Bone marrow (tissue), 2 donors: ENCODE measurements at places on chromosomes 12 and 14.

GRCh38 chr14:79018836-79019235 is 848.7 kb downstream of the NRXN3 start:
- DNase-seq: no peak

DNA sequence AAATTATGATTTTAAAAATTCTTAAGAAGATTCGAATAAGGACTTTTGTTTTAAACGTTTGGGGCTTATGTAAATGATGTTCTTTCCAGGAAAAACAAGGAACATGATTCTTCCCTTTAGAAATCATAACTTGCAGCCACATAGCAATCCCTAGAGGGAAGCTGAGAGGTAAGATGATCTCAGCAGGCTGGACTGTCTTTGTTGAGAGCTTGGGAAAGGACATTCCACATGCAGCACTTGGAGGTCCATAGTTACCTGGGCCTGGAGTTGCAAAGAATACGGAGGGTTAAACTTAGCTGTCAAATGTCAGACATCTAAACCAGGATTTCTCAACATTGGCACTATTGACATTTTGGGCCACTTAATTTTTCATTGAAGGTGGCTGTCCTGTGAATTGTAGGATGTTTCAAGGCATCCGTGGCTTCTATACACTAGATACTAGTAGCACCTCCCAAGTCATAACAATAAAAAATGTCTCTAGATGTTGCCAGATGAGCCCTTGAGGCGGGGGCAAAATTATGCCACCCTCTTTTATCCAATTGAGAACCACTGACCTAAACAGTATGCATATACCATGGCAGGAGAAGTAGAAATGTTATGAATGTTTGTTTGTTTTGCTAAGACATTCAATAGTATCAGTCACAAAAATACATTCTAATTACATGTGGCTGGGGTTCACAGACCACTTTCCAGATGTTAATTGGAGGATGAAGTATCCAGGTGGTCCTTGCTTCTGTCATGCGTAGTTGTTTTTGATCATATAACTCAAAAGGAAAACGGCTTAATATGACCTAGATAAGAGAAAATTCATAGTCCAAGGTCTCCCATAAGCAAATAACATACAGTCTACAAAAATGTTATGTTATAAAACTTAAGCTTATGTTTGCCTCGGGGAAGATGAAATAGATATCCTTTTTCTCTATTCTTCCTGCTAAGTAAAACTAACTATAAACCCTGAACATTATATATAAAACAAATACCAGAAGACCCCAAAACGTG is 30.5 kb downstream of the TTC6 start:
- no peak for DNase-seq

- no peak for DNase-seq
Observed at GRCh38 chr12:50107416-50108268, 3.8 kb downstream of the GPD1 start.

- no peak for DNase-seq
Observed at GRCh38 chr12:50695961-50696360, 67.9 kb upstream of the ATF1 start.

DNA sequence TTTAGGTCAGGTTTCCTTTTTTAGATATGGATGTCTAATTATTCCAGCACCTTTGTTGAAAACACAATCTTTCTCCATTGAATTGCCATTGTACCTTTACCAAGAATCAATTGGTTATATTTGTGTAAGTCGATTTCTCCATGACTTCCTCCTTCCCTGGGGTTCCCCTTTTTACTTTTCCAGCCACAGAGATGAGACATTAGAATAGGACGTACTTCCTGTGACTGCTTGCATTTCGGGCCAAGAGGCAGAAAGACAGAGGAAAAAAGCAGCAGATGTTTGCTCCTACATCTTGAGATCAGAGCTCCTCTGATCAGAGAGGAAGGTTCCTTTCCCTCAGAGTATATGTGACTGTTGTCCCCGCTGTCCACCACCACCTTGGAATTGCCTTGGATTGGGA is 453.7 kb upstream of the RGS6 start:
- no peak for DNase-seq

DNA sequence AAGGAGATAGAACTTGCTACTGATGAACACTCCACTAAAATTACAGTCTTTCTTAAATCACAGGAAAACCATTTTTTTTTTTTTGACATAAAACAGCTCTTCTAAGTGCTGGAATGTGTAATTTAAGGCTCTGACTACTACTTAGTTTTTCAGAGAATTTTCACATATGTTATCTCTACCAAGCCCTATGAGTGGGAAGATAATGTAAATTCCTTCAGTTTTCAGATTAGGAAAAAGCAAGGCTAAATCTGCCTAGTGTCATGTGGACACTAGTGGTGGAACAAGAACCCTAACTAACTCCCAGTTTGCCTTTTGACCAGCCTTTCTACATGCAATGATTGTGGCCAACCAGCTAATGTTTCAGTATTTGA is 37.3 kb upstream of the CSRP2 start:
- DNase-seq: no peak

DNA sequence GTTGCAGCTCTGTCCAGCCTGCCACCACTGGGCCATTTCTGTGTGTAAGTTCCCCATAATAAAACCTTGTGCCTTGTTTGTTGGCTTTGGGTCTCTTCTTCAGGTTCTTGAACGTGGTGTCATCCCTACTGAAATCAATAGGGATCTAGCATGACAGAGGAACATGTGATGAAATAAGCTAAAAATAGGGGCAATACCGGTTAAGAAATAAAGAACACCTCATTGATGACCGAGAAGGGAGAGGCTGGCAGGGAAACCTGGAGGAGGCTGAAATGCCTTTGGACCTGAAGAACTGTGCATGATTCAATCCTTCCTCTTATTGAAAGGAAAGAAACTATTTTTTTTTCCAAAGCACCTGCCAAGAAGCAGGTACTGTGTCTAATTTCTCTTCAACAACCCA is 172.3 kb downstream of the PPM1H start:
- no peak for DNase-seq

GRCh38 chr12:100503228-100503628 is 29.6 kb downstream of the NR1H4 start:
- DNase-seq: no peak

GRCh38 chr14:104145826-104146601 is 7.6 kb downstream of the KIF26A start:
- DNase-seq: no peak

- DNase-seq: no peak
Observed at GRCh38 chr12:10736463-10736862, 13.3 kb upstream of the YBX3 start.

GRCh38 chr12:70459786-70460185 is 93.7 kb downstream of the KCNMB4 start:
- DNase-seq: no peak

DNA sequence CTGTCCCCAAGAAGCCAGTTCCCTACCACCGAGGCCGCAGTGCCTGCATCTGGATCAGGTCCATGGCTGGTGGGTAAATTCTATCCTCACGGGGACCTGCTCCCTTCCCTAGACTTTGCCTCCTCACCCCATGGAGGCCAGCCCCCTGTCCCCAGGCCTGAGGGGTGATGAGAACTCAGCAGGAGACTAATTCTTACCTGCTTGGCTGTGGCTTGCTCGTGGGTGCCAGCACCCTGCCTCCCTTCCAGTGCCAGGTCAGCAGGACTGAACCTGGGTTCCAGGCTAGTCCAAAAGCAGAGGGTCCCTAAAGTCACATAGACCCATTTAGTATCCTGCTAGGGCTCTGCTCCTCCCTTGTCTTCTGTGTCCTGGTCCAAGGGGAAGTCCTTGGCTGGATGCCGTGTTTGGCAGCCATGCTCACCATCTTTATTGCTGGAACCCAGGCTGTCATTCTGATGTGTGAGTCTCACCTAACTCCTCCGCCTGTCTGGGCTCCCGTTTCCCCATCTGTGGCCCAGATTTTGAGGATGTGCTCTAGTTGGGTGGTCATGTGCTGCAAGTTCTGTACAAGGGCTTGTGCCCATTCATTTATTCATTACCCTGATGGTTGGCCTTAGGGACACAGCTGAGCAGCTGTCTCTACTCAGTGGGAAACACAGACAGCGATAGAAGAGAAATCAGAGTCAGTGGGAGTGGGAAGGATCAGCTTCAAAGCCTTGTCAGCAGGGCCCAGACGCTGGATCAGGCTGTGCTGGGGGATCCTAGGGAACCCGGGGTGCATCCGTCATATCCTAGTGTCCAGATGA is 949 bp downstream of the PLBD2 start:
- no peak for DNase-seq

GRCh38 chr14:68473794-68474193 is 319.1 kb downstream of the ZFP36L1 start:
- DNase-seq: no peak

- no peak for DNase-seq
Observed at GRCh38 chr12:64781280-64782190, 22.3 kb upstream of the GNS start.

GRCh38 chr14:99551034-99551922 is 52.7 kb downstream of the CCDC85C start:
- no peak for DNase-seq

GRCh38 chr14:74952697-74953484 is 2.5 kb downstream of the PGF start:
- DNase-seq: no peak

GRCh38 chr12:51196547-51196946 is 21.3 kb downstream of the POU6F1 start:
- DNase-seq: no peak

DNA sequence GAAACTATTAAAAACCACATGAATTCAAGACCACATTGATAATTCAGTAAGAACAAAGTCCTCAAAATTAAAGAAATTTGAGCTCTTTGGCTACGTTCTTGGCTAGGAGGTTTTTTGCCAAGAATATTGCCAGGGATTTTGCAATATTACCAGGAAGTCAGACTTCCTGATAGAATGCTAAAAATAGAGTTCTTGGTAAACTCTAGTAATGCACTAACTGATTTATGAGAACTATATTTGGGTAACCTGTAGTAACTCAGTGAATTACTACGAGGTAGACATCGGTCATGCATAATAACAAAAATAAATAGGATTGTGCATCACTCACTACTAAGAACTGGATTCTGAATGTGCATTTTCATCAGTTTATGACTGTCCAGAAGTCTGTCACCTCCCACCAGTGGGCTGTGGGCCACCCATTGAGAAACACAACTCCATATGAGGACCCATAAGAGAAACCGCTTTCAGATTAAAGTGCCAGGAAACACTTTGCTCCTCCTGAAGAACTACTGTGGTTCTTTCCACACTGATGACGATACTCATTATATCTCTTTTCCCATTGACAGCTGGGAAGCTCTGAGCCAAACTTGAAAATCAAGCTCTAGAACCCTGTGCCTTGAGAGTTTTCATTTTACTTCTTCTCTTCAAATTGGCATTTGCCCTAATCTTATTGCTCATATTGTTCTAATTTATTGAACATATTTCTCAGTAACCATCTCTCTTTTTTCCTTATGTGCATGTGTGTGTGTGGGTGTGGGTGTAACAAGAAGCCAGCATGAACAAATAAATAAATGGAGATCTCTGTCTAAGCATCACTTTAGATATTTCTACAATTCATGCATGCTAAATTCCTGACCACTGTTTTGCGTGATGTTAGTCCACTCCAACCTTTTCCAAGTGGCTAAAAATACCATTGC is 116.6 kb downstream of the BCL11B start:
- DNase-seq: no peak

DNA sequence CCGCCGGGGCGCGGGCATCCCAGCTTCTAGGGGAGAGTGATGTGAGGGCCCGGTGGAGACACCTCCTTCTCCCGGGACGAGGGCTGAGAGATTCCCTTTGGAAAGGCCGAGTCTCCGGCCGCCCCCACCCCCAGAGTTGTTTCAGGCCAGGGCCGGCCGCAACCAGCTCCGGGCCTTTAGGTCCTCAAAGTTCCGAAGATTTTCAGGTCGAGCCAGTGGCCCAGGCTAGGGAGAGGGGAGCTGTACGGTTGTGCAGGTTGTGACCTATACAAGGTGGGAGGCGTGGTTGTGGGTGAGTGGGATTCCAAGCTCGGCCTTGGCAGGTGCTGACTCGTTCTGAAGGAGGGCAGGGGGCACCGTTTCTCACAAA is 18.4 kb upstream of the ANKRD33 start:
- DNase-seq: no peak

DNA sequence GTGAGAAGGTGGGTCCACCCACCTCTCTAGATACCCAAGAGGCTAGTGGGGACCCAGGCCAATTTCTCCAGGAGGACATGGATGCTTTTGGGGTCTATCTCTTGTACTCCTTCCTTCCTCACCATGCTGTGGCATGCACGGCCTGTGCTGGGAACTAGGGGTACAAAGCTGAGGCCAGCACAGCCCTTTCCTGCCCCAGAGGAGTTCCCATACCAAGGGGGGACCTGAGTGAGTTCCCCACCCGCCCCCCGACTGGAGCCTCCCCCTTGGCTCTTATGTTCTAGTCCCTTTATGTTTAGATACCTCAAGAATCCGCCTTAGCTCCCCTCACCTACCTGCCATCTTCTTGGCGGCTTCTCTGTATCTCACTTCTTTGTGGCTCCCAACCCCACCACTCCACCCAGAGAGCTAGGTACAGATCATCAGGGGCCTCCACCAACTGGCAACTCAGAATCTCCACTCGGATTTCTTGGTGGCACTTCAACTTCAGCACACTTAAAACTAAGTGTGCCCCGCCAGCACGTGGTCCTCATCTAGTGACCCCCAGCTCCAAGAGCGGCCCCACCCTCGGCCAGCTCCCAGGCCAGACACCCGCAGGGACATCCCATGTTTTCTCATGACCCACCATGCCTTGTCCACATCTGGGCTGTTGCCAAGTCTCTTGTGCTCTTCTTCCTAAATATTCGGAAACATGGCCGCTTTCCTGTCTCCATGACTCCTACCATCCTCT is 115.2 kb upstream of the RTL1 start:
- no peak for DNase-seq

DNA sequence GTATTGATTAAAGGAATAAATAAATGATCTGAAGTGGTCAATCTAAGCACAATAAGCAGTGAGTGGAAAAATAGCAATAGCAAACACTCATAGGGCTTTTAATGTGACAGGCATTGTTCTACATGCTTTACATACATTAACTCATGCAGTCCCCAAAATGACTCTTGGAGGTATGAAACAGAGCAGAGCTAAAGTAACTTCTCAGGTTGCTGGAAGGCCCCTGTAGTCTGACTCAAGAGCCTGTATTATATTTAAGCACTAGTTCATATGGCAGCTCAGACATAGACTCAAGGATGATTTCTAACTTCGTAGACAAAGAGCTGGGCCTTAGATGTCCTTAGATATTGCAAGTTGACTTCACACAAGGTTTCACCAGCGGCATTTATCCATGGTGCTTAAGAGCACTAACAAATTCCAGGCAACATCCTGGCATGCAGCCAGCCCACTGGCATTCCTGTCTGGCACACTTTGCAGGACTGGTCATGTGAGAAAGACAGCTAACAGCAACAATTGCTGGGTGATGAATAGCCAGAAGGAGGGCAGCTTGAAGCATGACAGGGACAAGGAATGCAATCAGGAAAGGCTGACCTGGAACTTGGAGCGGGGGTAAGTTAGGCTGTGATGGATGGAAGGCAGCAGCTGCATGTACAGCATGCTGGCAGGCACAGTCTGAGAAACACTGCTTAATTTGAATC is 22.9 kb upstream of the KTN1 start:
- no peak for DNase-seq

- no peak for DNase-seq
Observed at GRCh38 chr12:56164345-56164729, 6.2 kb downstream of the MYL6 start.
